ENCODE measurements at places on chromosomes 7 and 10.

- no peak for DNase-seq
Measured at GRCh38 chr10:45653454-45653853, 19.1 kb downstream of the ZFAND4 start.

DNA sequence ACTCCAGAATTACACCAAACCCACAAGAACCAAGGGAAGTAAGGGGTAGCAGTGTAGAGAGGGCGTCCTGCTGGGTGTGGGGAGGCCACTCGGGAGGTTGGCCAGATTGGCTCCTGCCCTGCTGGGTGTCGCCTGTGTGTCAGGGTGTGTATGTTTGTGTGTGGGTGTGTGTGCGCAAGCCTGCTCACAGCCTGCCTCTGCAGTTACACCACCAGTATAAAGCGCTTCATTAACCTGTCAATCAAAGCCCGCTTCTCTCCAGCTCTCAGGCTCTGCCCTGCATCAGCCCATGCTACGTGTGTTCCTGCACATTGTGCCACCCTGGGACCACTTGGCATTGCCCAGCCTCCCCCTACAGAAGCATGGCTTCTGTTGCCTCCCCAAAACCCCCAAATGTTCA lies 83.3 kb upstream of the PAX2 start:
- no peak for DNase-seq

GRCh38 chr7:138205614-138206150 lies 129.4 kb downstream of the AKR1D1 start:
- no peak for DNase-seq

- DNase-seq: no peak
Measured at GRCh38 chr7:130174237-130174959, 30.8 kb downstream of the TMEM209 start.
